ENCODE measurements at places on chromosomes 11 and 22.

DNA sequence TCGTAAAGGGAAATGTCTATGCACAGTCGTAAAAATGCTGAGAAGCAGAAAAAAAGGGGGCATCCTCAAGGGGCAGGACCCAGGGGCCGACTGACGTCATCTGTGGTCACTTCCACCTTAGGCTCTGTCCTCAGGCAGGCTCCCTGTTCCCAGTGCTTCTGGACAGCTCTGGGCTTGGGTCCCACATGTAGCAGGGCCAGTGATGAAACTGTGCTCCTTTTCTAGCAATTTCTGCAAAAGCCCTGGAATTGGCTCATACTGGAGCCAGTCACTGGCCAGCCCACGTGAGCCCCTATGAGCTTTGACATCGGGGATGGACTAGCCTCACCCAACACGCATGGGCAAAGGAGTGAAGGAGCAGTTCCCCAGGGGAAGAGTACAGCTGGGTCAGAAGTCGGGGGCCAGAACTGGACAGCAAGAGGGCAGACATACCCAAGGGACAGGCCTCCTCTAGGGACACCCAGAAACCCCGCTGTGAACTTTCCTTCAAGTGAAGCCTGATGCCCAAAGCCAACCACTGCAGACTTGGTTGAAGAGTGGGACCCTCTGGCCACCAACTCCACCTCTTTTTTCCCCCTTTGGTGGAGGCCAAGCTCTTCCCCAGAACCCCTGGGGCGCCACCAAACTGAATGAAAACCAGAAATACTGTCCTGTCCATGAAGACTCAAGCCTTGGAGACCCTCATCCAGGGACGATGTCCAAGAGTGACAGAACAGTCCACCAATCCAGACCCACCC, 1349.0 kb downstream of the BRD1 start:
- no peak for DNase-seq

- DNase-seq = no peak
These were observed 5.9 kb upstream of the GLB1L3 start for GRCh38 chr11:134270250-134270714.

DNA sequence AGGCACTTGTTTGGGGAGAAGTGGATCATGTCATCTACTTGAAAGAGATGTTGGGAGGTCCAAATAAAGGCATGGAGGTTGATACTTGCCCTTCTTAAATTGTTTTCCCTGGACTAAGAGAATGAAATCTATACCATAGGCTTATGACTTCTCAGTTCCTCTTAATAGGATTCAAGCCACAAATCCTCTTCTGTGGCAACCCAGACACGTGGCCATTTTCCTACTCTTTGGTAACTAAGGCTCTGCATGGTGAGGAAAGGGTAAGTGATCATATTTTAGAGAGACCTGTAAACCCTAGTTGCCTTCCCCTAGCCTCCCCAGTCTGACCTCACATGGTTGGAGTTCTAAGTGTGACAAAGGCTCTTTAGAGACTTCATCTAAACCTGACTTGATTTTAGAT, 72.9 kb upstream of the CD44 start:
- no peak for DNase-seq

DNA sequence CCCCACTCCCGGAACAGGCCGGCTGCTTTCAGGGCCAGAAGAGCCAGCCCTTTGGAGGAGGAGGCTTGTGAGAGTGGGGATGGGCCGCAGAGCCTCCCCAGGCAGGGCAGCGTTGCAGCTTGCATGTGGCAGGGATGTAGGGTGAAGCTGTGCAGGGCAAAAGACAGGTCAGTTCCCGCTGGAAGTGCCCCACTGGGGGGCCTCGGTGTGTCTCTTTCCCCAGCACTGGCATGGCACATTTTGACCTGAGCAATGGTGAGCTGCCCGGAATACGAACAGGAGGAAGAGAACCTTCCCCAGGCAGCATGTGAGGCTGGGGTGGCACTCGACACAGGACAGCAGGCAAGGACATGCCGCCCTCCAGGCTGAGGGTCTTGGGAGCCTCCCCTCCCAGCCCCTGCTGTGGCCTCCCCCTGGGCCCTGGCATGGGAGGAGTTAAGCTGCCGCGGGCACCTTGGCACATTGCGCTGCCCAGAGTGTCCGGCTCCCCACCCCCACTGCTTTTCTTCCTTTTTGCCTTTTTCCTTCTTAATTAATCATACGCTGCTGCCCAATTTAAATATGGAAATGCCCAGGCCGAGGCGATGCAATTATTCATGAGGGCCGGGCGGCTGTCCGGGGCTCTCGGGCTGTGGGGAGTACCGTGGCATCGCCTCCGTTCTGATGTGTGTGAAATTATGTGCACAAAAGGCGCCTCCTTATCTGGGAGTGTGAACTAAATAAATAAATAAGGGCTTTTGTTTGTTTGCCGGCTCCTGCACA, 76.0 kb upstream of the WNT7B start:
- peak; percentile 46 for DNase-seq

- peak; percentile 59 for DNase-seq
These were observed 35.0 kb upstream of the EHF start for GRCh38 chr11:34585735-34586487.

- DNase-seq = peak; percentile 54
These were observed 109.3 kb downstream of the GGTLC2 start for GRCh38 chr22:22753526-22754267.

Data from iris pigment epithelial cell (primary cell).